ENCODE measurements at places on chromosomes 7 and 10.

DNA sequence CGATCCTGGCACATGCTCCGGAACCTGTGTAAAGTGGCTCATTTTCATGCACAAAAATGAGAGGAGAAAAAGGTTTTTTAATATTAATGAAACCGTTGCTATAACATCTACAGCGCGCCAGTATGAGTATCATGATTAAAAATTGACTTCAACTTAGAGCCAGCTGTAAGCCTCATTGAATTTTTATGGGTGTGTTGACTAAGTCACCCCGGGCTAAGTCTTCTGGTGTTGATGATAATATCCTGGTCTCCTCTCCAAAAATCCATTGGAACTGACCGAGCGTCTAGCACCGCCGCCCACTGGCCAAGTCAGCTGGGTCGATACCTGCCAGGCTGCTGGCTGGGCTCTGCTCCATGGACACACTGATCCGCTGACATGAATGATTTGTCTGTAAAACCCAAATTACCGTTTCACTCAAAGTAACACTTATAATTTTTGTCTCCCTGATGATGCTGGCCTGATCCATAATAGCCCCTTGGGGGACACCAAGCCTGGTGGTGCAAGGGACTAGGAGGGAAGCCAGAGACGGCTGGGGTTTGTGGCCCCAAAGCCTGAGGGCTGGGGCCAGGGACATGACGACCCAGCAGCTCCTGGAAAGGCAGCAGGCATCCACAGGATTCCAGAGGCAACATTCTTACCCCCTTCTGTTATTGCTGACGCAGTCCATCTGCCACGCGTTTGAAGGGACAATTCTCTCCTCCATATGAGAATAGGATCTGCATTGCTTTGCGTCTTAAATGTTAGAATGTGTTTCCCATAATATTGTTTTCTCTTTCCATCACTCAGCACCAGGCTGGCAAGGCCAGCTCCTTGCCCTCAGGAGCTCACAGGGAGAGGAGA, 131.0 kb upstream of the PPP2R2D start:
- no peak for DNase-seq

DNA sequence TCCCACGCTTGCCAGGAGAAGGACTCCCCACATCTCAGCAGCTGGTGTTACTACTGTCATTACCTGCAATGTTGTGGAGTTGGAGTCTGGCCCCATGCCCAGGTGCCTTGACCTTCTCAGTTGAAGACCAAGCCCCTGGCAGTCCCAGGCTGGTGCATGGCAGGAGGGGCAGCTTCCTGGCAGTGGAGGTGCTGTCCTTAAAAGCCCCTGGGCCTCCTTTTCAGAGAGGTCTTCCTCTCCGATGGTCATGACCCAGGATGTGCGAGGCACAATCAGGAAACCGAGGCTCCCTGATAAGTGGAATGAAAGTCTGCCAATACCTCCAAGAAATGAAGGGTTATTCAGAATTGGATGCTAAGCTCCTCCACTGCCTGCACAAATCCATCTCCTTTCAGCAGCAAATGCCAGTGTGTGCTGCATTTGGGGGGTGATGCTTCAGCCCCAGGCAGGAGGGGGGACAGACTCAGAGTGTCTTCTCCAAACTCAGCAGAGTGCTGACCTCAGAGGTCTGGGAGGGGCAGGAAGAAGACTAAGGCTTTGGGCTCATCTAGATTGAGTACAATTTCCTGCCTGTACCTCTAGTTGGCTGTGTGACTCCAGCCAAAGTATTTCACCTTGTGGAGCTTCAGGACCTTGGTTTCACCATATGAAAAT, 97.0 kb upstream of the DDC start:
- DNase-seq = no peak

DNA sequence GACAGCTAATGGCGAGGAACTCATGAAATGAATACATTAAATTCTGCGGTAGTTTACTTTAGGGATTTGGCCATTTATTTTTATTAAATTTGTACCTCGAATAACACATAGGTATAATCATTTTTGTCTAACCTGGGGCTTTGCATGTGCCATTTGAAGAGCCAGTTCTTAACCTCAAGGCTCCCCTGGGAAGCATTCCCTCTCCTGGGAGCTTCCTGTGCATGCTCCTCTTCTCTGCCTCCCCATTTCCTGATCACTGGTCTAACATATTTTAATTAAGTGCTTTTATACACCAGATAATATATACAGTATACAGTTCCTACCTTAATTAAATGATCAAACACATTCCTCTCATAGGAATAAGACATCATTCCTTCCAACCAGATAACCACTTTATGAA, 183.9 kb upstream of the FZD1 start:
- DNase-seq = no peak

DNA sequence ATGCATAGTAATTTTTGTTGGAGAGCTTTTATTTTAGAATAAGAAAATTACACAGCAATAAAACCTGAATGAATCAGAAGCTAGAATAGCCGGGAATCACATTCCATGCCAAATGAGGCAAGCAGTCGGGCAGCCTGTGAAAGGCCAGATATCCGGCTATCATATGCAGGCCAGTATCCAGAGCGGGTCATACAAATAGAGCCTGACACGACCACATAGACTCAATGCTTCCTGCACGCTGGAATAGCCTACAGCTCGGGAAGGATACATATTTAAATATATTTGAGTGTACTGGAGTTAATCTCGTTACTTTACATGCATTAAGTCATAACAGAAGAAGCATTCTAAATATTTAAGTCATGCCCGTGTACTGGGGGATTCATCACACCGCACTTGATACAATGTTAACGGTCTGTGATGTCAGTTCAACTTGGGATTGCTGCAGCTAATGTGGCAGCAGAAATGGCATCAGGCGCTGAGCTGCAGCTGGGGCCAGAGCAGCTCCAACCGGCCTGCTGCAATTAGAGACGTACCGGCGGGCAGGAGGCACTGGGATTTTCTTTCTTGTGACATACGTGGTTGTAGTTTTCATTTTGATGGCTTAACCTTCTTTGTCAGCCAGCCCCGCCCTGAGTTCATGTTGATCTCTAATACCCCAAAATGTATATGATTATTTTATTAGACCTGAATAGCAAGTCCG, 112.0 kb downstream of the EBF3 start:
- DNase-seq = no peak

GRCh38 chr10:17838080-17838648, 29.0 kb downstream of the MRC1 start:
- no peak for DNase-seq

DNA sequence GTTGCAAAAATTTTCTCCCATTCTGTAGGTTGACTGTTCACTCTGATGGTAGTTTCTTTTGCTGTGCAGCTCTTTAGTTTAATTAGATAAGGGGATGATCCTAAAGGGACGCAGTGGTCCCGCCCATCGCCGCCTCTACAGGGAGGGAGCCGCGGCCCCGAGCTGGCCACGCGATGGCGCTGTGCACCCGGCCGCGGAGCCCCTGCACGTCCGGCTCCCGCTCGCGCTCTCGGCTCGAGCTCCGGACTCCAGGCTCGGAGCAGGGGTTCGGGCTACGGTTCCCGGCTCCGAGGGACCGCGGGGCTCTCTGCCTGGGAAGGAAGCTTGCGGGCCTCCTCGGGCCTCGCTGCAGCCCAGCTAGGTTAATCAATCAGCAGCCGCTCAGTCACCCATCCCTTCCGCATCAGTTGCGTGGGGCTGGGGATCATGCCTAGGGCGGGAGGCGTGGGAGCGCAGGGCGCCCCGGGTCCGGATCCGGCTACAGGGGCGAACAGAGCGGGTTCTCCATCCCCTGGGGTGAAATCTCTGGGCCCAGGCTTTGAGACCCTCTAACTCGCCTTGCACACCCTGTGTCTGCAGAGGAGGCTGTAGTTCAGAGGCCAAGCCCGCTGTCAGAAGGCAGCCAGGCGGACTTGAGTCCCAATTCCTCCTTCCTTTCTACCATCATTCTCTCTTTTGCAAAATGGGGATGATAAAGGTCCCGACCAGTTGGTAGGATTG, 97.9 kb downstream of the WDR11 start:
- peak; percentile 54 for DNase-seq

- DNase-seq = no peak
These were observed 1190.9 kb downstream of the TYW1 start for GRCh38 chr7:68187532-68187931.

- no peak for DNase-seq
These were observed 529.9 kb downstream of the XPNPEP1 start for GRCh38 chr10:109393425-109393824.

- no peak for DNase-seq
These were observed 7.5 kb downstream of the GDI2 start for GRCh38 chr10:5805711-5806110.

DNA sequence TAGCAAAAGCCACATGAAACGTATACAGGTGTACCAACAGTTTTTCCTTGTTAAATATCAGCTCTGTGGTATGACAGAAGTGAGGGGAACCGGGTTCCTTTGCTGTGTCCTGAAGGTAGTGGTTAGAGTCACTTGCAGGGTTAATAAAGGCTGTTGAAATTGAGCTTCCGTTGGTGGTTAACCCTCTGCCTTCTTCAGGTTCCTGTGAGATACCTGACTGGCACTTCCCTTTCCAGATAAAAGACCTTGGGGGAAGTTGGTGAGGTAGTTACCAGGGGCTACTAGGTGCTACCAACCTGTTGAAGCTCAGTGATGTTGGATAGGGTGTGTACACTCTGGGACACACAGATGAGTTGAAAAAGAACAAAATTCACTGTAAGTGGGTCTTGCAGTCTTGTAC, 384.1 kb downstream of the GATA3 start:
- no peak for DNase-seq

- DNase-seq = peak; percentile 8
These were observed 115.1 kb downstream of the C10orf105 start for GRCh38 chr10:71604324-71605018.

GRCh38 chr7:82701949-82702348, 258.4 kb upstream of the CACNA2D1 start:
- peak; percentile 7 for DNase-seq

DNA sequence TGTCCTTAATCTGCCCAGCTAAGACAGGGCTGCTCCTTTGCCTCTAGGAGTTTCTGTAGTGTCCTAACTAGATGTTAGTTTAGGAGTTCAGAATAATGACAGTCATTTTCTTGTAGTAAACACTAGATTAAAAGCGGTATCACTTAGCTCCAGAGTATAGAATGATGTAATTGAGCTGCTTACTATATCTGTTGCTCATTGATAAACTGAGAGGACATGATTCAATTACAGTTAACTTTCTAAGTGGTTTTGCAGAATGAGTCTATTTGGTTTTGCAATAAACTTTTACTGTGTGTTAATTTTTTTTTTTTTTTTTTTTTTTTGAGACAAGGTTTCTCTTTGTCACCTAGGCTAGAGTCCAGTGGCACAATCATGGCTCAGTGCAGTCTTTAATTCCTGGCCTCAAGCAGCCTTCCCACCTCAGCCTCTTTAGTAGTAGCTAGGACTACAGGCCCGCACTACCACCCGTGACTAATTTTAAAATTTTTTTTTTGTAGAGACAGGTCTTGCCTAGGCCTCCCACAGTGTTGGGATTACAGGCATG, 1.8 kb downstream of the STMP1 start:
- DNase-seq = peak; percentile 22

DNA sequence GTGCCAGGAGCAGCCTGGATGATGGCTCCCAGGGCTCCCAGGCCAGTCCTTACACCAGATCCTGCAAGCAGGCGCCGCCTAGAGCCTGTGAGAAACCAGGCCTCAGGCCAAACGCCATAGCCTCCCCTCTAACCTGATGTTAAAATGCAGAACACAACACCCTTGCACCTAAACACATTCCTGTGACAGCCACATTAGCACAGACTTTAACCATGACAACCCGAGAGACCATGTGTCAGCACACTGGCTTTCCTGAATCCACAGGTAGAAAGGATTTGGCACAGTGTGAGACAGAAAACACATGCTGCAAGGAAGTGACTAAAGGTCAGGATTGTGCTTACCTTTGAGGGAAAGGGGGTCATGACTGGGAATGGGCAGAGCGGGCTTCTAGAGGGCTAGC, 59.9 kb downstream of the SGMS1 start:
- no peak for DNase-seq

- DNase-seq = no peak
These were observed 393.1 kb upstream of the STEAP1 start for GRCh38 chr7:89761173-89761572.

- DNase-seq = peak; percentile 34
These were observed 16.2 kb upstream of the IGFBP3 start for GRCh38 chr7:45937301-45937700.

All from EL (cell line).